ENCODE measurements at places on chromosomes 5 and 9.

GRCh38 chr5:17989036-17989435, 354.8 kb downstream of the TAF11L14 start:
- DNase-seq, result no peak

DNA sequence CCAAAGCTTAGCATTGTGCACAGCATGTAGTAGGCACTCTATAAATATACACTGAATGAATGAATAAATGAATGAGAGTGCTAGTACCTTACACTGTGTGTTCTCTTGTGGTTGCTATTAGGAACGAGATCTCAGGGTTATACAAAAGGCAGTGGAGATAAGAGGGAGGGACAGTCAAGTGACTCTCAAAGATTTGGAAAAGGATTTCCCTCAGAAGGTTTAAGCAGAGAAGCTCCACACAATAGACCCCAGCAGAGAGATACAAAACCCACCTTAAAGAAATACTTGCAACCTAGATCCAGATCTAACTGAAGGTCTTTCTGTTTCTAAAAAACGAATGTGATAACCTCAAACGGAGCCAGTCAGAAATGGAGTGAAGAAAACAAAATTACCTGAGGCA, 11.8 kb upstream of the EFNA5 start:
- no peak for DNase-seq

- no peak for DNase-seq
Measured at GRCh38 chr5:473551-474192, 30.7 kb downstream of the EXOC3 start.

GRCh38 chr5:103295424-103295823, 36.9 kb downstream of the MACIR start:
- DNase-seq, result no peak

DNA sequence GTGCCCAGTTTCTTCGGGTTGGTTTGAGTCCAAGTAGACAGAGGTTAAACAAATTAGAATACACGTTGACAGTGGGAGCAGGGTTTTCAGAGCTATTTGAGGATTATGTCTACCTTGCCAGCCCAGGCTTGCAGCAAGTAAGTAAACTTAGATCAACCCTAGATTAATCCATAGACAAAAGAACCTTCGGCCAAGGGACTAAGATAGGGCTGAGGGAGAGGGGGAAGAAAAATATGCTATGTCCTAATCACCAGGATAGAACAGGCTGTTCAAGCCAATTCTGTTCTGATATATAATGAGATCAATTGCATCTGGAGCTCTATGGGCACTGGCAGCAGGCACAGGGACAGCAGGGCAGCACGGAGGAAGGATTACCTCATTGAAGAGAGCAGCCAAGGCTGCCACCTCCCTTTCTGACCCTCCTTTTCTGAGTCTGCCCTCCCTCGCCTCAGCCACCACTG, 377.7 kb downstream of the PIK3R1 start:
- no peak for DNase-seq

DNA sequence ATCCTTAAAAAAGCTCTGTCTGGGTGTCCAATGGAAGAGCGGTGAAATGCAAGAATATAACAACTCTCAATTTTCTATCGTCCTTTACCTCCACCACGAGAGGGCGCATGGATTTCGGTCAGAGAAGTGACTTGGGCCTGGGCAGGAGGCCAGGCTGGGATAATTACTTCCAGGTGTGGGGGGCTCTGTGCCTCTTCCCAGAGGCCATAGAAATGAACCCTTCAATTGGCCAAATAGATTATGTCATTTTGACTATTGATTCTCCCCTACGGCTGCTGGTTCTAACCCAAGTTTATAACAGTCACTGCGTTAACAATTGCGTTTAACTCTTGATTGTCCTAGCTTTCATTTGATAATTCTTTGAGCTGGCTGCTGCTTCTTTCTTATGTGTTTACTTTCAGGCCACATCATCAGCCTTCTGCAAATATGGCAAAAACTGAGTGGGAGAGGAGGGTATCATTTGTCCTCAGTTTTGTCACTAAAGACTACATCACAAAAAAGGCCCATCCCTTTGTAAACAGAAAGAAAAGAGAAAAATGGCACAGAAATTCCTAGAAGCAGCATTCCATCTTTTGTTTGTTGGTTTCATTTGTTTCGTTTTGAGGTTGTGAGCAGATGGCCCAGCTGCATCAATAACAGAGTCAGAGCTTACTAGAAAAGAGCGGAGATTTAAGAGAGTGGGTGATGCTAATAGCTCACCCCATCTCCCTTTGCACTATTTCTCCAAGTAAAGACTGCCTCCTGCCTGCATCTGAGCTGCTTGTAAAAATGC, 45.4 kb upstream of the ZFR start:
- DNase-seq, result peak; percentile 91

DNA sequence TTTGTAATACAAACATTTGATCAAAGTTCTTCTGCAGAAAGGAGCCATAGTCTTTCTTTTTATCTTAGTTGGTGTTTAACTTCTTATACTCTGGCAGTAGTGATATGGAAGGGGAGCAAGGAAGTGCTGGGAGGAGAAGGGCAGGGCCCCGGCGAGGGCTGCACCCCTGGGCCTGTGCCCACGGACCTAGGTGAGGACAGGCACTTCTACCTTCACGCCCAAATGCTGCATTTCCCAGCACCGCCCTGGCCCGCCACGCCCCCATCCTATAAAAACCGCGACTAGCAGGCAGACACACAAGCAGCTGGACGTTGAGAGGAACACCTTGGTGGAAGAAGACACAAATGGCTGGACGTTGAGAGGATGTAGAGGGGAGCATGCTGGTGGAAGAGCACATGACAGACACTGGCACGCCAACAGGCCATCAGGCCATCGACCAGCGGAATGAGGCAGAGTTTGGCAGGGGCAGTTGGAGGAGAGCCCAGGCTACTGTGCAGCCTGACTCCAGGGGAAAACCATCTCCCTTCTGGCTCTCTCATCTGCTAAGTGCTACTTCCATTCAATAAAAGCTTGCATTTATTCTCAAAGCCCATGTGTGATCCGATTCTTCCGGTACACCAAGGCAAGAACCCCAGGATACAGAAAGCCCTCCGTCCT, 81.5 kb upstream of the C9orf72 start:
- no peak for DNase-seq

DNA sequence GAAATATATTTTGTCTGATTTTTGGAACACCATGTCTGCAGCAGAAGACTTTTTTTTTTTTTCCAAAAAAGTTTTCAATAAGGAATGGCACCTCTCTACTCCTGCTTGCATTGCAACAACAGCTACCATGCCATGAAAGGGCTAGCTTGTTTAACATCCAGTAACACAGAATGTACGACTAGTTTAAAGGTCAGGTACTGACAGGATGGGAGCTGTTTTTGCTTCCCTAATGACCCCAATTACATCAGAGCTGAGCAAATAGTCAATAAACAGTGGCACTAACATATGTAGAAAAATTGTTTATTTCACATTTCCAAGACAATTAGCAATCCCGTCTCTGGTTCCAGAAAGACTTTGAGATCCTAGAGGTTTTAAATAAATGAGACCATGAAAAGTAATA, 693.8 kb downstream of the NR2F1-AS1 start:
- DNase-seq, result no peak
